Calu3 (cell line): ENCODE measurements at places on chromosomes 5 and 9. TPM values are rescaled to one million over a fixed set of nuclear protein-coding genes. Genes with fewer than 3 reads are reported as not detected.

DNA sequence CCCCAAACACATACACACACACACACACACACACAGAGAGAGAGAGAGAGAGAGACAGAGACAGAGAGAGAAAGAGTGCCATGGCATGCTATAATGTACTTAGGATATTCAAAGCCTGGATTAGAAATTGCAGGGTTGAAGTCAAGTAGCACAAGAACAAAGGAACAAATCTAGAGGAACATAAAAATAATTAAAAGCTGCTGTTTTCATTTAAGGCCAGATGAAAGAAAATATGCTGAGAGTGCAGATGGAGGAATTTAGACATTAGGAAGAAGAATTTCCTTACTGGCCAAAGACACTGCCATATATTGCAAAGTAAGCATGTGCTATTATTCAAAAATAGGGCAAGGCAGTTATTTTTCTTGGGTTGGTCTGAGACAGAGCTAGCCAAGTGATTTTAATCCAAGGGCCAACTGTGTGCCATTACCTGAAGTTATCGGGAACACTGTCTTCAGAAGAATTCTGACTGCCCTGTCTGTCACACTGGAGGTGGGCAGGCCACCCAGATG is 31.7 kb downstream of the HSD17B3 start:
- H3K36me3 ChIP-seq = no peaks in the 10 kb centered on the region
- no peak overlapping the region for H3K4me3 ChIP-seq
- H3K4me1 ChIP-seq = no peaks in the 10 kb centered on the region
- H3K27me3 ChIP-seq = no peaks in the 10 kb centered on the region
- no peak for DNase-seq

The NUDCD2 gene
- 36.5 and 44.9 TPM in 2 replicates for total RNA-seq

- DNase-seq = no peak
- peaks cover 7% of the 10 kb centered on the region for H3K27me3 ChIP-seq
- H3K36me3 ChIP-seq = no peaks in the 10 kb centered on the region
Measured at GRCh38 chr9:75812141-75812540, 78.3 kb upstream of the PCSK5 start.

GRCh38 chr5:132525299-132525724 is 18.0 kb downstream of the IL5 start:
- H3K4me3 ChIP-seq = no peak overlapping the region
- no peaks in the 10 kb centered on the region for H3K36me3 ChIP-seq
- peaks cover 11% of the 10 kb centered on the region for H3K4me1 ChIP-seq
- H3K27ac ChIP-seq = no peak overlapping the region
- peaks cover 34% of the 10 kb centered on the region for H3K27me3 ChIP-seq
- no peak for DNase-seq

The TMEM215 gene
- total RNA-seq = not detected in 2 replicates

GRCh38 chr5:103247118-103247517 is 11.4 kb upstream of the MACIR start:
- H3K4me3 ChIP-seq = no peak overlapping the region
- no peaks in the 10 kb centered on the region for H3K36me3 ChIP-seq
- DNase-seq = no peak
- no peaks in the 10 kb centered on the region for H3K27me3 ChIP-seq

The CARD6 gene
- total RNA-seq = 5.9 and 8.2 TPM in 2 replicates

GRCh38 chr5:53956196-53956595 is 354.2 kb downstream of the ARL15 start:
- H3K36me3 ChIP-seq = no peaks in the 10 kb centered on the region
- H3K27ac ChIP-seq = no peak overlapping the region
- no peaks in the 10 kb centered on the region for H3K27me3 ChIP-seq
- H3K4me1 ChIP-seq = no peaks in the 10 kb centered on the region
- no peak for DNase-seq

The LOX gene
- 3.6 and 8.7 TPM in 2 replicates for total RNA-seq

DNA sequence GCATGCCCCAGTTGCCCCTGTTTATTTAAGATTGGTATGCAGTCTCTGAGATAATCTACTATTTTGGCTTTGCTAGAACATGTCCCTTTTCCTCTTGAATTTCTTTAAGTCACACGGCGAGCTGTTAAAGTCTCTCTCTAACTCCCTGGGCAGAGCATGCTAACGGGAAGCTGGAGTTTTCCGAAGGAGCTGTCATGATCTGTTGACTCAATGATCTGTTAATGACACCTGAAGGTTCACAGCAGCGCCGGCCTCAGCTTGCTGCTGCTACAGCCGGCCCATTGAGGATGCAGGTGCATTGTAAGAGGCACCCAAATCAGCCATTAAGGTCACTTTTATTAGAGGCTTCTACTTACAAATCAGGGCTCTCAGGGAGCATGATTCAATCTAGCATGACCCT is 1203.4 kb downstream of the MAT2B start:
- no peak overlapping the region for H3K27ac ChIP-seq
- no peaks in the 10 kb centered on the region for H3K36me3 ChIP-seq
- no peak overlapping the region for H3K4me3 ChIP-seq
- no peak for DNase-seq
- no peaks in the 10 kb centered on the region for H3K4me1 ChIP-seq

DNA sequence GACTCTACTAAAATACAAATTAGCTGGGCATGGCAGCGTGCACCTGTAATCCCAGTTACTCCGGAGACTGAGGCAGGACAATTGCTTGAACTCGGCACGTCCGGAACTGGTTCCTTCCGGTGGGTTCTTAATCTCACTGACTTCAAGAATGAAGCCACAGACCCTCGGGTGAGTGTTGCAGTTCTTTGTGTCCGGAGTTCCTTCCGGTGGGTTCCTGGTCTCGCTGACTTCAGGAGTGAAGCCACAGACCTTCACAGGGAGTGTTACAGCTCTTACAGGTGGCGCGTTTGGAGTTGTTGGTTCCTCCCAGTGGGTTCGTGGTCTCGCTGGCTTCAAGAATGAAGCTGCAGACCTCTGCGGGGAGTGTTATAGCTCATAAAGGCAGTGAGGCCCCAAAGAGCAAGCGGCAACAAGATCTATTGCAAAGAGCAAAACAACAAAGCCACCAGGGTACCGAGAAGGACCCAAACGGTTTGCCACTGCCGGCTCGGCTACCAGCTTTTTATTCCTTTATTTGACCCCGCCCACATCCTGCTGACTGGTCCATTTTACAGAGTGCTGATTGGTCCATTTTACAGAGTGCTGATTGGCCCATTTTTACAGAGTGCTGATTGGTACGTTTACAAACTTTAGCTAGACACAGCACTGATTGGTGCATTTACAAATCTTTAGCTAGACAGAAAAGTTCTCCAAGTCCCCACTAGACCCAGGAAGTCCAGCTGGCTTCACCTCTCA is 28.6 kb upstream of the SLC6A19 start:
- H3K36me3 ChIP-seq = peaks cover 9% of the 10 kb centered on the region
- no peak overlapping the region for H3K27ac ChIP-seq
- H3K27me3 ChIP-seq = peaks cover 32% of the 10 kb centered on the region
- no peak overlapping the region for H3K4me3 ChIP-seq
- peaks cover 8% of the 10 kb centered on the region for H3K4me1 ChIP-seq

GRCh38 chr5:87121304-87122150 is 146.2 kb upstream of the RASA1 start:
- H3K27ac ChIP-seq = peak overlapping the region; percentile 89
- H3K4me1 ChIP-seq = peaks cover 56% of the 10 kb centered on the region
- H3K36me3 ChIP-seq = peaks cover 43% of the 10 kb centered on the region

DNA sequence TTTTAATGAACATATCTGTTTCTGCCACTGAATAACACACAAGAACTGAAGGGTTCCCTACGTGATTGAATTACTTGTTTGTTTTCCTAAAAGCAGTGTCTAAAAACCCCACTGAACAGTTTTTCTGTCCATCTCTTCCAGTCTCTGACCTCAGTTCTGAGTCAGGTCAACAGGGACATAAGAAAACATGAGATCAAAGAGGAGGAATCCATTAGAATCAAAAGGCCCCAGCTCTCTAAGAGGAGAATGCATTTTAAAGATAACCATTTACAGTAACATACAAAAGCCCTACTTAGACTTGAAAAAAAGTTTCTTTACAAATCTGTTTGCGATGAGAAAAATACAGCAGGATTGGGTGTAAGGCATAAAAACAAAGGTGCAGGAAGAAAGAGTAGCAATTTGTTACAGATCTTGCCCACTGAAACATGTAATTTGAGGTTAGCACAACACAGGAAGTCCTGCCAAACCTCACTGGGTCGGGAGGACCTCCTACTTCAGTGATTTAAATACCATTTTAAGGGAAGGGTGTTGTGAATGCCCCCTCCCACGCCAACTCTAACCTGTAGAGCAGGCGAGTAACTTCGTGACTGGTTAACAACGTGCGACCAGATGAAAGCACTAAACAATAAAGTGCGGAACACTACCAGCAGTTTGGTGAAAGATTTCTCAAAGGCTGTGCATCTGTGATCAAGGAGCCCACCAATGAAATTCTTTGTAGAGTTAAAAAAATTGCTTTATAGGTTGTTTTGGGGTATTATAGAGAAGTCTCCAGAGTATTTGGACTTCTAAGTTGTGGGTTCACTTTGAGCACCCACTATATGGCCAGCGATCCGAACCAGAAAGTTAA is 1.3 kb downstream of the QSOX2 start:
- peaks cover 22% of the 10 kb centered on the region for H3K36me3 ChIP-seq
- no peak for DNase-seq
- H3K4me3 ChIP-seq = peak overlapping the region; percentile 86
- H3K27me3 ChIP-seq = peaks cover 22% of the 10 kb centered on the region

- H3K27ac ChIP-seq = no peak overlapping the region
- no peaks in the 10 kb centered on the region for H3K27me3 ChIP-seq
- H3K4me1 ChIP-seq = no peaks in the 10 kb centered on the region
- DNase-seq = no peak
Measured at GRCh38 chr5:38888041-38888440, 42.2 kb downstream of the OSMR start.

The AQP3 gene
- 4.6 and 10.4 TPM in 2 replicates for total RNA-seq
